ENCODE measurements at places on chromosomes 7 and 10.

GRCh38 chr10:25175527-25176420, 973 bp downstream of the GPR158 start:
- no peak for DNase-seq

DNA sequence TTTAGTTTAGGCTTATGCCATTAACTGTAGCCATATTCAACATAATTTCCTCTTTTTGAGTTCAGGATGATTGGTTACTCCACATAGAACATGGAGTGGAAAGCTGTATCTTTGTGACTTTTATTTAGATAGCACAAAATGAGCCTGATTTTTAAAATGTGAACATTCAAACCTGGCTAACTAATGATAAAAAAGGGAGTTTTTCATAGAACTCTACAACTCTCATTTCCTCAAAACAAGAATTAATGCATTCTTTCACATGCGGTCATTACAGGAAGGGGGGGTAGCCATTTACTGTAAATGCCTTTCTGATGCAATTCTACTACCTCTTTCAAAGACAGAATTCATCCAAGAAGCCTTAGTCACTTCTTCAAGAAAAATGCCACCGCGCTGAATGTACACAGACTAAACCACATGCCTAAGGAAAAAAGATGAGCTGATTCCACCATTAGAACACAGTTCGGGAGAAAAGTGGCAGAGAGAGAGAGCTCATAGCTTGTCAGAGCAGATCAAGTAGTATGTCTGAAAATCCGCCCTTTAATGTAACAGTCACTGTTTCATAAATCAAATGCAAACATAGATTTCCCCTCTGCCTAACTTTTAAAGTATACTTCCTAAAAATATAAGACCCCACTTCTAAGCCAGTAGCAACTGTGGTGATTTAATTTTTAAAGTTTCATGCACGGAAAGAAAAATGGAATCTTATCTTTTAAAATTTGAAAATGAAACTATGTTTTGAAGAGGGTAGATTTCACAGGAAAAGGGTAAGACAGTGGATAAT, 226.4 kb upstream of the KLF14 start:
- peak; percentile 99 for DNase-seq

DNA sequence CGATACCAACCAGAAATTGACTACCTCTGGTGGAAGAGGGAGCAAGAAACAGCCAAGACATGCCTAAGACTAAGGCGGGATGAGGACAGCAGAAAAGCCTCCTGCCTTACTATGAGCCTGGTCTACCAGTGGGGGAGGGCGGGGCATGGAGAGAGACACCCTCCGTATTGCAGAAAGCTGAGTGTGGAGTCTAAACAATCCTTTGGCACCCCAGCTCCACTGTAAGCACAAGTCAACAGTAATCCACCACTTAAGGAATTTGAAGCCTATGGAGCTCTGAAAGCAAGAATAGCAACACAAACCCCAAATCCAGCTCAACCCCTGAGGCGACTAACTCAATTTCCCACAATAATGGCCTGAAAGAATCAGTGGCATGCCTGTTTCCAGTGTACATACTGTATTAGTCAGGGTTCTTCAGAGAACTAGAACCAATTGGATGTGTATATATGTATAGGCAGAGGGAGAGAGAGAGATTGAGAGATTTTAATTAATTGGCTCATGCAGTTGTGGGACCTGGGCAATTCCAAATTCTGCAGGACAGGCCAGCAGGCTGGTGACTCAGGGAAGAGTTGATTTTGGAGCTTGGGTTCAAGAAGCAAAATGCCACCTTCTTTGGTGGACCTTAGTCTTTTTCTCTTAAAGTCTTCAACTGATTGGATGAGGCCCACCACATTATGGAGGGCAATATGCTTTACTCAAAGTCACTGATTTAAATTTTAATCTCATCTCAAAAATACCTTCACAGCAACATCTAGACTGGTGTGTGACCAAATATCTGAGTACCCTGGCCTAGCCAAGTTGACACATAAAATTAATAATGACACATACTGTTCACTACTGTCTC, 13.5 kb downstream of the PPIF start:
- DNase-seq = peak; percentile 55

DNA sequence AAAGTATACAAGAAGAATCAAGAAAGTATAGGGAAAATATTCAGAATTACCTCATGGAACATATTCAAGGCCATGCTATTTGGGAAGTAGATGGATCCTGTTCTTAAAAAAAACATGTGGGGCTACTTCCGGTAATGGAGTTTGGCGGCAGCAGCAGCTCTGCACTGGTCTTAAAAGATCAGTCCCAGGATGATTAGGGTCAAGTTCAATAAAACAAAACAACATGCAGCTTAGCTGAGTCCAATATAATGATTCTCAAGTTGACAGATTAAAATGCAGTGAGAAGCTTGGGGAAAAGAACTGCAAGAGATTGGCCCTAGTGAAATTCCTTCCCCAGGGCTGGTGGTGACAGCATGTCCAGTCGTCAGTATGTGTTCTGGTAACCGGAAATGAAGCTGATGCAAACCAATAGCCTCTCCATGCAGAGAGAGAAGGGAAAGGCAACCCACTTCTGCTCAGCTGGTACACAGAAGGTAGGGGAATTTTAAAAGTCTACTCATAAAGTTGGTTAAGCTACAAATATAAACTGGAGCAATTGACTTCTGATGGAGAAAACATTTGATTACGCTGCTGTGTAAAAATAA, 305.1 kb upstream of the IMMP2L start:
- peak; percentile 16 for DNase-seq

DNA sequence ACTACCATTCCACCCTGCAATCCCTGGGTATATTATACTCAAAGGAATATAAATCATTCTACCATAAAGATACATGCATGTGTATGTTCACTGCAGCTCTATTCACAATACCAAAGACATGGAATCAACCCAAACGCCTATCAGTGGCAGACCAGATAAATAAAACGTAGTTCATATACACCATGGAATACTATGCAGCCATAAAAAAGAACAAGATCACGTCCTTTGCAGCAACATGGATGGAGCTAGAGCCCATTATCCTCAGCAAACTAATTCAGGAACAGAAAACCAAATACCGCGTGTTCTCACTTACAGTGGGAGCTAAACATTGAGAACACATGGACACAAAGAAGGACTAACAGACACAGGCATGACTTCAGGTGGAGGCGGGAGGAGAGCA, 138.3 kb downstream of the DYNC2I1 start:
- no peak for DNase-seq

DNA sequence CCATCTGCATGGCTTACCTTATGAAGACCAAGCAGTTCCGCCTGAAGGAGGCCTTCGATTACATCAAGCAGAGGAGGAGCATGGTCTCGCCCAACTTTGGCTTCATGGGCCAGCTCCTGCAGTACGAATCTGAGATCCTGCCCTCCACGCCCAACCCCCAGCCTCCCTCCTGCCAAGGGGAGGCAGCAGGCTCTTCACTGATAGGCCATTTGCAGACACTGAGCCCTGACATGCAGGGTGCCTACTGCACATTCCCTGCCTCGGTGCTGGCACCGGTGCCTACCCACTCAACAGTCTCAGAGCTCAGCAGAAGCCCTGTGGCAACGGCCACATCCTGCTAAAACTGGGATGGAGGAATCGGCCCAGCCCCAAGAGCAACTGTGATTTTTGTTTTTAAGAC, 12.4 kb downstream of the DUSP5 start:
- DNase-seq = no peak

GRCh38 chr10:63437116-63437949, 28.4 kb downstream of the JMJD1C start:
- peak; percentile 17 for DNase-seq

- DNase-seq = no peak
These were observed 163.3 kb downstream of the USP6NL start for GRCh38 chr10:11448190-11448544.

DNA sequence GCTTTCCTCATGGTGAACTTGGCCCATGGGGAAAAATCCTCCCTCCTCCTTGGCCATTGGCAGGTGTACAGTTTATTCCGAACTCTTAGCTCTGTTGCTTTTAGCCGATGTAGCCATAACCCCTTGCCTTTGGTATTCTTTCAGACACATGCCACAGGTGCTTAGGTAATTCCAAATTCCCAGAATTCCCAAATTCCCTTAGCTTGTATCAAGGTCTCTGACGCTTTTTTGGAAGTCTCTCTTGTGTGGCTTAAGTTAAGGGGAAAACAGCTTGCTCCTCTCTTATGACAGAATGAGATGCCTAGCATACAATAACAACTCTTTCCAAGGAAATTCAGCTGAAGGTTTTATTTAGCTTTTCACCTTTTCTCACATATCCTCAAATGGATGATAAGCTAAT, 68.0 kb downstream of the SUGCT start:
- no peak for DNase-seq

DNA sequence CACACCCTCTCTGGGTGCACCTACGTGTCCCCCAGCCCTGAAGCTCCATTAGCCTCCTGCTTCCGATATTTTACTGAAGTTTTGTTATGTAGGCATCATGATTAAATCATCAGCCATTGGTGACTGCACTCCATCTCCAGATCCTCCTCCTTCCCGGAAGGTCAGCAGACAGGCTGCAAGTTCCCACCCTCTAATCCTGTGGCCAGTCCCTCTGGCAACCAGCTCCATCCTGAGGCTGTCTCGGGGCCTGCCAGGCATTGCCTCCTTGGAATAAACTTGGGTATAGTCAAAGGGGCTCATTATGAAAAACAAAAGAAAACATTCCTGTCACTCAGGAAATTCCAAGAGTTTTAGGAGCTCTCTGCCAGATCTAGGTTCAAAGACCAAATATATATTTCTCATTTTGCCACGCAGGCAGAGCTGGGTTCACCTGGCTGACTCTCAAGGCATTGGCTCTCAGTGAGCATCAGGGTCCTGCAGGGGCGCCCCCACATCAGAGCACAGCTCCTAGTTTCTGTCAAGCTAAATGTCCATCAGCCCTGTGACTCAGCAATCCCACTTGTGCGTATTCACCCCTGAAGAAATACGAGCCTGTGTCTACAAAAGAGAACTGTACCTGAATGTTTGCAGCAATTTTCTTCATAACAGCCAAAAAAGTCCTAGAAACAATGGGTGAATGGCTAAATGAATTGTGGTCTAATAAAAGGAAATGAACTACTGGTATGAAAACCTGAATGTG, 27.4 kb upstream of the TMEM72 start:
- peak; percentile 21 for DNase-seq

DNA sequence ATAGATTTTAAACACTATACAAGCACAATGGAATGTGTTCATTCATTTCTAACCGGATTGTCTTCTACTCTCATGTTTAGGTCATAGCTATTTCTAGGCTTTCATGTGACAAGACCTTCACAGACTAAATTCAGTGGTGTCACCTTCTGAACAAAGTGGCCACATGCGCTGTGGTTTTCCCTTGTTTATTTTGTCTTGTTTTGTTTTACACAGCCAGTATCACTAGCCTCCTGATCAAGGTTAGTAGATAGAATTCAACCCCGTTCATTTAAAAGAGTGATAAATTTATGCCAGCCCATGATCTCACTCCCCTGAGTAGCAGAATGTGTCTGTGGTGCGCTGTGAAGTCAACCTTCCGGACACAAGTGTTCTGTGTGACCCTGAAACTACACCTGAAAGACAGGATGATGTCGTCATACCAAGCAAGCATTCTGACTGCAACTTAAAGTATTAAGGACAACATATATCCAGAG, 209.1 kb downstream of the CREB5 start:
- DNase-seq = peak; percentile 15

DNA sequence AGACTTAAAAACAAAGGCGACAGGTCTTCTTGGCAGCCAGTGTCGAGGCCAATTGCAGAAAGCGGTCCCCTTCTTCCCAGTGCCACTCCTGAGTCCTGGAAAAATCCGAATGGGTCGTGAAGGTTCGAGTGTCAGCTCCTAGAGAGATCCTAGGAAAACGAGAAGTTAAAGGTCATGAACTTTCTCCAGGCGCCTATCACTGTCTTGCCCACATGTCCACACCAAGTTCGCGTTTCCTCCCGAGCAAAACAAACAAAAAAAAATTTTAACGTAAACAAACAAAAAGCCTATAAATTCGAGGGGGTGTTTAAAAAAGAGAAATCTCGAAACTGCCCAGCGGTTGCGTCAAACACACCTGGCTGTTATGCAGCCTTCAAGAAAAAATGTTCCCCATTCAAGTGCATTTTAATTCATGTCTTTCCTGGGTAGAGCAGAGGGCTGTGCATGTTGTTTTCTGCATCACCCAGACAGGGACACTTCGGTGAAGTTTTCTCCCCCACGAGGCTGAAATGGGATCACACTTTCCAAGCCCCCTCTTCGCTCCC, 1.5 kb downstream of the ARHGAP21 start:
- no peak for DNase-seq

GRCh38 chr7:87474533-87475358, 734 bp downstream of the ABCB4 start:
- peak; percentile 82 for DNase-seq

- DNase-seq = no peak
These were observed 161.7 kb downstream of the FAM107B start for GRCh38 chr10:14612873-14613587.

DNA sequence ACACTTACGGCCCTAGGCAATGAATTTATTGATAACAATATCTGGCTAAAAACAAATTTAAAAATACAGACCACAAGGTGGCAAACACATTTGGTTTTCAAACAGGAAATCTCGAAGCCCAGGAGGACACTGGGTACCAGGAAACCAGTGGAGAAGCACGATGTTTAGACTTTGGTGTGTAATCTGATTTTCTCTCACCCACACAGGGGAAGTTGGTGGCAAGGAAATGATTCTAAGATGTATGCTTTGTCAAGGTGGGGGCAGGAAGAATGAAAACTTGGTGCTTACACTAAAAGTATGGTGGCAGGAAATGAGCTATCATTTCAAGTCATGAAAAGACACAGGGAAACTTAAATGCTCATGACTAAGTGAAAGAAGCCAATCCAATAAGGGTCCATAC, 113.2 kb upstream of the ANKRD1 start:
- no peak for DNase-seq

GRCh38 chr7:1713502-1714484, 43.7 kb downstream of the ELFN1 start:
- no peak for DNase-seq

DNA sequence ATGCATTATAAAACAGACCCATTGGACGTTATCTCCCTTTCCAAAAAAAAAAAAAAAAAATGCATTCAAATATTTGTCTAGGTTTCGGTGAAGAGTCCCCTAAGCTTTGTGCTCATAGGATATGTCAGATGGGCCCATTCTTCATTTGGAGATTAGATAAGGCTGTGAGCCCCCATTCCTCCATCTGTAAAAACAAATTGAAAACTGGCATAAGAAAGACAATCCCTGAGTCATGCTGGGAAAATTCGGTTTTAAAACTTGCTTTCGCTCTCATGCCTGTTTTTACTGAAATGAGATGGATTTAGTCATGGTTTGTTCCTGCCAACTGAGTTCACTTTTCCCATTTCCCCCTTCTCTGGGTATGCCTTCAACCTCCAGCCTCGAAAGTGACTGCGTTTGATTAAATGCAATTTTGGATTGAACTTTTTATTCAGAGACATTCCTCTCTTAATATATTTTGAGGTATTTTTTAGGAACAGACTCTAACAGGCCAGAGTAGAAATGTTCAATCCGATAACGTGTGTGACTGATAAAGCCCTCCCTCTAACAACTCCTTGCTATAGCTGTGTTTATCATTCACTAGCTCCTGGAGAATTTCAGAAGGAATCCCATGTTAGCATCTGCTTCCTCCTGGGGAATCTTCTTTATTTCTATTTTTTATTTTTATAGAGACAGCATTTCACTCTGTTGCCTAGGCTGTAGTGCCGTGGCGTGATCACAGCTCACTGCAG, 190.9 kb upstream of the LYZL2 start:
- peak; percentile 95 for DNase-seq

- peak; percentile 99 for DNase-seq
These were observed 64.8 kb upstream of the DNAJB6 start for GRCh38 chr7:157271991-157272324.
